ENCODE measurements at places on chromosomes 3 and 15.

DNA sequence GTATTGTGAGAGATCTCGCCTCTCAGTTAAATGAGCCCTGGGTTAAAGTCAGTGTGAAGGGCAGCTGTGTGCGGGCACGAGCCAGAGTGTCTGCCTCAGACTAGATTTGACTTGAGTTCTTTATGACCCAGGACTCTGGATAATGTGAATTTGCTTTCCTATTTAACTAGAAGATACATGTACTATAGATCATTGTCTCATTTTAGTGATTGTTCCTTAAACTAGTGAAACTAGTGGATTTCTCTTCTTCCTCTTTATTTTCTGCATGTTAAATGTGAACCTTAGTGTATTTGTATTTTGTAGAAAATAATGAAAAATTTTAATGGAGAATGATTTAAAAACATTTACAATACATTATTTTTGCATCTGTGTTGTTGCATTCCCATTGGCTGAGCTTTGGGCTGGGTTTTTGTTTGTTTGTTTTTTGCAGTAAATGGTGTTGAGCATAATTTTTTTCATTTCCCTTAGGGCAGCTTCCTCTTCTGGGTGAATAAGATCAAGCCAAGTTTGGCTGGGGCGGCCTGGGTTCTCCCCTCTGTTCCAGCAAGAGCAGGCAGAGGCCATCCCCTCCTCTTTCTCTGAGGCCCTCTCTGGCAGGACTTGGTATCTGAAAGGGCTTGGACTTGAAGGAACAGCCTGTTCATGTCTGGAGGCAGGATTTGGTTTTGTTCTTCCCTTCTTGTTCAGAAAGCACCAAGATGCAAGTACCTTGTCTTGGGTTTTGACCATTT, 15.0 kb downstream of the GCSAM start:
- no peak for DNase-seq

GRCh38 chr3:150703299-150703755, 393 bp downstream of the ERICH6 start:
- DNase-seq: no peak

- DNase-seq: peak; percentile 58
Observed at GRCh38 chr3:42102571-42102970, 11.4 kb downstream of the TRAK1 start.

DNA sequence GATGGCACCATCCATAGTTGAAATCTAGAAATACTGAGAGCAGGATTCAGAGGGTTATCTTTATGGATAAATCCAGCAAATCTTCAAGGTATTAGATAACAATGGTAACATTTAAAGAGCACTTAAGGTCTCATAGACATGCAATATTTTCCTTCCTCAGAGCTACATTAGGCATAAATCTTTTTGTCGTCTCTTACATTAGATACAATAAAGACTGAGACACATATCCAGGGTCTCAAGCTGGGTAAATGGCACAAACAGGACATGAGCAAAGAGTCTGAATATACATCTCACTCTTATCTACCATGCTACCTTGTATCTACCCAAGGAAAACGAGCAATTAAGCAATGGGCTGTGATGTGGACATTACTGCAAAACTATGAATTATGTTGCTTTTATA, 927.3 kb upstream of the EPHA6 start:
- no peak for DNase-seq

GRCh38 chr3:186241910-186242821, 119.9 kb downstream of the DGKG start:
- DNase-seq: peak; percentile 50

- peak; percentile 87 for DNase-seq
Observed at GRCh38 chr3:171526869-171527268, 66.7 kb upstream of the TNIK start.

- peak; percentile 31 for DNase-seq
Observed at GRCh38 chr15:66820481-66821176, 118.6 kb downstream of the SMAD6 start.

GRCh38 chr15:69094124-69094921, 66.1 kb upstream of the GLCE start:
- DNase-seq: no peak

DNA sequence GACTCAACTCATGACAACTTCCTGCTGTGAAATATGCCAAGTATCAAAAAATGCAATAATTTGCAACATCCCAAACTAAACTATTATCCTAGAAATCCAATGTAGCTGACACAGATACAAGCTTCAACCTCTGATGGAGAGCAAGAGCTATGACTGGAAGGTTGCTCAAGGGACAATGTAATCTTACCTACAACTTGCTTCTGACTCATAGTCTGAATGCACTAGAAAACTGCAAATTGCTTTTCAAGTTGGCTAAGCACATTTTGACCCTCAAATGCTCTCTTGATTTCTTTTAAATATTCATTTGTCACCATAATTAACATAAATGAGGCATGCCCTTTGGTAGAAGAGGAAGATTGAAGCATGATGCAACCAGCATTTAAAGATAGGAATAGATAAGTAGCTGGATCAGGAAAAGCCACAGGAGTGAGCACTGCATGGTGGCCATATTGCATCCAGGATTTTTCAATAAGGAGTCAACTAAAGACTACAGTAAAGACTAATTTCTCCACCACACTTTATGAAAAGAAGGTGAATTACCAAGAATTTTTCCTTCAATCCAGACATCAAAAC, 630.8 kb upstream of the GBE1 start:
- DNase-seq: no peak

All from fibroblast of upper back skin (primary cell).